ENCODE measurements at places on chromosomes 12 and 14.

DNA sequence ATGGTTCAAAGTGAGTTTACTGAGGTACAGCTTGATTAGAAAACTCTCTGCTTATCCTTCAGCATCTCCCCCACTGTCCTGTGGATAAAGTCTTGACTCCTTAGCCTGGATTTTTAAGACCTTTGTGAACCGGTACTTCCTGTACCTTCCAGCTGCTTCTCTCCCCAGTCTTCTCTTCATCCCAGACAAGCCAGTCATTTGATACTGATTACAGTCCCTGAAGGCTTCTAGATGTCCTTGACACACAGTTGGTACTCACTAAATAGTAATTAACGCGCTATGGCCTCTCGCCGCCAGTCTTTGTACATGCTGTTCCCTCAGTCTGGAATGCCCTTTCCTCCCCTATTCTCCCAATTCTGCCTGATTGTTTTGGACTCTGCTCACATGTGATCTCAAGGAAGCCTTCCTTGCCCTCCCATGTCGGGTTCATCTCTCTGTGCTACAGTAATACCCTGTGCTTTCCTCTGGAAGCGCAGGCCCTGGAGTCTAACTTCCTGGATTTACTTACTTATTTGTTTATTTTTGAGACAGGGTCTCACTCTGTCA lies 50.6 kb upstream of the PTGR2 start:
- no peak for DNase-seq
- no peaks in the 10 kb centered on the region for H3K4me1 ChIP-seq
- no peaks in the 10 kb centered on the region for H3K27me3 ChIP-seq
- H3K27ac ChIP-seq = no peak overlapping the region

DNA sequence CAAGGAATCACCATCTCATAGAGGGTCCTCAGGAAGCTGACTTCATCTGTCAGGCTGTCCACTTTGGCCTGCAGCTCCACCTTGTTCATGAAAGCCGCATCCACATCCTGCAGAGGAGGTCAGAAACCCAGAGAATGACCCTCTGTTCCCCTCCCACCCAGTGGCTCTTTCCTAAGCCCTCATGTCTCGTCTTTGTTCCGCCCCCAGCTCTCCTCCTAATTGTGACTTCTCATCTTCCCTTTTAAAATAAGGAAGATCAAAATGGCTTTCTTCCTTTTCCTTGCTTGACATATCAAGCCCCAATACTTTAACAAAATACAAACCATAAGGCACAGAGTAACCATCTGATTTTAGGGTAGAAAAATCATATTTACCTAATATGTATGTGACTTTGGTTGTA lies 4.4 kb downstream of the KRT76 start:
- DNase-seq = no peak
- H3K36me3 ChIP-seq = no peaks in the 10 kb centered on the region
- H3K27ac ChIP-seq = no peak overlapping the region
- H3K27me3 ChIP-seq = peaks cover 4% of the 10 kb centered on the region

DNA sequence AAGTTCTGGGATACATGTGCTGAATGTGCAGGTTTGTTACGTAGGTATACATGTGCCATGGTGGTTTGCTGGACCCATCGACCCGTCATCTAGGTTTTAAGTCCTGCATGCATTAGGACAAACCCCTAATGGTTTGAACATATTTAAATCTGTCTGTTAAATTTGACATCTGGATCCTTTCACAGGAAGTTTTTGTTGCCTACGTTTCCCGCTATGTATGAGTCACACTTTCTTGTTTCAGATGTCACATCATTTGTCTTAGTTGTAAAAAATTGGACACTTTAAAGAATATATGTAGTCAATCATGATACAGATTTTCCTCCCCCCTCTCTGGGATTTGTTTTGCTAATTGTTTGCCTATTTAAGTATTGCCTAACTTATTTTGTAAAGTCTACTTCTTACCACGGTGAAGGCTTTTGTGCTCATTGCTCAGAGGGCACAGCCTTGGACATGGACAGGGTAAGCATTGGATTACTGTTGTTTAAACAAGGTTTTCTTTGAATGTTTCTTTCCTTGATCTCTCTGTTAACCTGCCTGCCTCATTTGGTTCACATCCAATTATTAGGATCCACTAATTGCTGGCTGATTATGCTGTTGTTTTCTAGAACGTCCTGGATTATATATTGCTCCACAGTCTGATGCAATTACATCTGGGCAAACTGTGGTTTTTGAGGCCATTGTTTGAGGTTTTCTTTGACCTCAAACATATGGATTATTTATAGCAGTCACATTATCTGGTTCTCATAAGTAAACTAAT lies 1441.4 kb downstream of the AACS start:
- no peak overlapping the region for H3K4me3 ChIP-seq
- DNase-seq = no peak
- H3K27me3 ChIP-seq = no peaks in the 10 kb centered on the region
- H3K27ac ChIP-seq = no peak overlapping the region

GRCh38 chr12:76242813-76243550 lies 105.2 kb downstream of the BBS10 start:
- H3K4me1 ChIP-seq = no peaks in the 10 kb centered on the region
- no peak overlapping the region for H3K27ac ChIP-seq
- H3K4me3 ChIP-seq = no peak overlapping the region
- peaks cover 22% of the 10 kb centered on the region for H3K27me3 ChIP-seq
- H3K36me3 ChIP-seq = no peaks in the 10 kb centered on the region

DNA sequence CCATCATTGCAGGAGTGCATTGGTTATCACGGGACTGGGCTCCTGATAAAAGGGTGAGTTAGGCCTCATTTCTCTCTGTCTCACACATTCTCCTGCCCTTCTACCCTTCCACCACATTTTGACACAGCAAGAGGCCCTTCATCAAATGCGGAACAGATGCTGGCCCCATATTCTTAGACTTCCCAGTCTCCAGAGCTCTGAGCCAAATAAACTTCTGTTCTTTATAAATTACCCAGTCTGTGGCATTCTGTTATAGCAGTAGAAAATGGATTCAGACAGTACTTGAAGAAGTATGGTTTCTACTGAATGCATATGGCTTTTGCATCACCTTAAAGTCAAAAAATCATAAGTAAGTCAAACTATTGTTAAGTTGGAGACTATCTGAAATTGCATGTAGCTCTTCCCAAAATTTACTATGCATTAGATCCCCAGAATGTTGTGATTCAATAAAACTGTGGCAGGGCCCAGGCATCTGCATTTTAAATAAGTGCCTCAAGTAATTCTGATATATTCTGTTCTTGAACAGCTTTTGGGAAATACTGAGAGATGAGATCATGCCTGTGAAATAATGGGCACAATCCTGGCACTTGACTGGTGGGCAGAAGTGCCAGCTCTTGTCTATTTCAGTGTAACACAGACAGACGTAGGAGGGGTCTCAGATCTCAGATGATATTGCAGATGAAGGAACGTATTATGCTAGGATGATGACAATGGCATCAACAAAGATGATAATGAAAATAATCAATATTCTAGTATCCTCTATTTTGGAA lies 68.2 kb downstream of the E2F7 start:
- no peaks in the 10 kb centered on the region for H3K4me1 ChIP-seq
- H3K27me3 ChIP-seq = peaks cover 11% of the 10 kb centered on the region
- no peak for DNase-seq
- no peak overlapping the region for H3K4me3 ChIP-seq
- H3K27ac ChIP-seq = no peak overlapping the region

- H3K36me3 ChIP-seq = no peaks in the 10 kb centered on the region
- H3K27ac ChIP-seq = no peak overlapping the region
- H3K4me3 ChIP-seq = no peak overlapping the region
- no peaks in the 10 kb centered on the region for H3K4me1 ChIP-seq
Observed at GRCh38 chr12:39931857-39932256, 174.0 kb downstream of the SLC2A13 start.

- peaks cover 40% of the 10 kb centered on the region for H3K4me1 ChIP-seq
- peaks cover 2% of the 10 kb centered on the region for H3K36me3 ChIP-seq
- H3K27me3 ChIP-seq = no peaks in the 10 kb centered on the region
- H3K4me3 ChIP-seq = peak overlapping the region; percentile 91
- peak overlapping the region; percentile 97 for H3K27ac ChIP-seq
Observed at GRCh38 chr12:25051656-25052195, 102.8 kb upstream of the BCAT1 start.

DNA sequence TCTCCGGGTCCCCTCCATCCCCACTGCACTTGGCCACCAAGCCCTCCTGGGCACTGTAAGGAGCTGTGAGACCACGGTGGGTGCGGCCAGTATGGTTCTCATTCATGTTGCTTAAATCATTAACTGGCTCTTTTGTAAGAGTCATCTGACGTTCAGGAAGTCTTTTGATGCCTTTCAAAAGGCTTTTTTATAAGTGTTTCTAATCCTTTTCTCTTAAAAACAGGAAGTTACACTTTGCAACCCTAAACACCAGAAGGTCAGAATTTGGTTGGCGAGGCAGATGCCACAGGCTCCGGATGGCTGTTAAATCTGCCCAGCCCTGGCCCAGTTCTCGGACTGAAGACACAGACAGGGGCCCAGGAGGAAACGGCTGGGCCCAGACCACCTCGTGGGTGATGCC lies 26.1 kb upstream of the DIO3 start:
- no peak overlapping the region for H3K4me3 ChIP-seq
- H3K27ac ChIP-seq = no peak overlapping the region
- no peaks in the 10 kb centered on the region for H3K36me3 ChIP-seq
- no peak for DNase-seq

GRCh38 chr14:90750701-90751100 lies 65.5 kb downstream of the TTC7B start:
- H3K36me3 ChIP-seq = peaks cover 2% of the 10 kb centered on the region
- no peak overlapping the region for H3K27ac ChIP-seq
- DNase-seq = no peak
- H3K4me1 ChIP-seq = no peaks in the 10 kb centered on the region
- H3K27me3 ChIP-seq = peaks cover 13% of the 10 kb centered on the region
